ENCODE measurements at places on chromosomes 12 and 14.

DNA sequence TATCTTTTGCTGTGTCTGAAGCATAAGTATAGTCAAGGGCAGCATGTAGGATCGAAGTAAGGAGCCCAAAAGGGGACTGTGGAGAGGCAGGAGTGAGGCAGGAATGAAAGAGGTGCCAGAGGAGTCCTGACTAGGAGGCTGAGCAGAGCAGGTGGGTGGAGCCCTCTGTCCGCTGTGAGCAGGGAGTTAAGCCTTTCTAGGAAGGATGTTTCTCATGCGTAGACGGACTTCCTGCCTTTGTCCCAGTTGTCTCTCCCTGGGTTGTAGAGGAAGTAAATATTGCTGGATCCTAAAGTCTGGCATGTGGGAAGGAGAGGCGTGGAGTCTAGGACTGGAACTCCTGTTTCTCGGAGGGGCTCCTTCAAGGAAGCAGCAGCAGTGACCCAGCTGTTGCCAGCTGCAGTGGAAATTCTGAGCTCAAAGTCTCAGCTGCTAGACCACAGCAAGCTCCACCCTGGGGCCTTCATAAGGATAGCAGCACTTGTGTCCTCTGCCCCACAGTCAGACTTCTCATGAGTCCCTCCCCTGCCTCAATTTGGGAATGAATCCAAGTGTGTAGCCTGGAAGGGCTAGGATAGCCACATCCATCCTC is 44.0 kb downstream of the RBMS2 start:
- peak; percentile 80 for DNase-seq

DNA sequence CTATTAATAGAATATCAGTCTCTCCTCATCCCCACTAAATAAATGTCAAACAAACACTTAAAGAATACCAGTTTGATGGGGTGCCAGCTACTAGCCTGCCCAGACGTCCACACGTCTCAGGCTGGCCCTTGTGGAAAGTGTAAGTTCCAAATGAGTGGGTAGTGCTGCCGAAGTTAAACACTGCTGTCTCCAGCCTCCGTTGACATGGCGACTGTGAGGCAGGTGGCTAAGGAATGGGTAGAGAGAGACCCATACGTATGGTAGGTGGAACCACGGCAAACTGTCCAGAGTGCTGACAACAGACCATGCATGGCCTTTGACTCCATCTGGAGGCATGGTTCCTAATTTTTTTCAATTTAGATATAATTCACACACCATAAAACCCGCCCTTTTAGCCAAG is 37.9 kb downstream of the PITPNM2 start:
- DNase-seq: no peak

DNA sequence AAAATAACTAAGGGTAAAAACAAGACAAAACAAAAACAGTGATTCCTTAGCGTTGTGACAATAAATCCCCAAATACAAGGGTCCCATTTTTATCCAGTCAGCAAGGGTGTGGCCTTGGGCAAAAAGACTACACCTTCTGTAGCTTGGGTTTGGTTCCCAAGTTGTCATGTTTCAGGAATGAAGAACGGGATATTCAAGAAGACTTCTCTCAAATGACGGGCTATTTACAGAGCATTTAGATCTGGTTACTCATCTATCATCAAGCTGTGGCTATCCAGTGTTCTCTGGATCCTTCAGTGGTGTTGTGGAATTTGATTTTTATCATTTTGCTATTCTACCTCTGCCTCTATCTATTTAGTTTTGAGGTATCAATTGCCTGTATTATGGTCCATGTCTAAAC is 219.7 kb downstream of the SLC25A21 start:
- DNase-seq: no peak

DNA sequence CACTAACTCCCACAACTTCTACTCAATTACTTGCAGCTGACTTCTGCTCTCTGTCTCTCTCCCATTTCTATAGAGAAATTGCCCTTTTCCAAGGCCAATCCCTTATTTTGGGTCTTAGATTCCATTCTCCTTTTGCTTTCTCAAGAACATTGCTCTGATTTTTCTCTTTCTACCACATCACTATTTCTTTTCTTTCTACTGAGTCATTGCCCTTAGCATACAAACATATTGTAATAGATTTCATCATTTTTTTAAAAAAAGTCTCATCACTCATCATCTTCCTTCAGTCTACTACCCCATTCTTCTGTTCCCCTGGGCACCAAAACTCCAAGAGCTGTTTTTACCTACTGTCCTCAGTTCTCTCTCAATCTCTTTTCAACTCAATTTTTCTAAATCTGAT is 4.4 kb upstream of the KCNA1 start:
- DNase-seq: no peak

GRCh38 chr12:70430400-70430799 is 64.3 kb downstream of the KCNMB4 start:
- DNase-seq: no peak

- no peak for DNase-seq
Measured at GRCh38 chr14:37711831-37712475, 116.5 kb downstream of the TTC6 start.

GRCh38 chr12:89307474-89308253 is 44.6 kb downstream of the DUSP6 start:
- DNase-seq: no peak

GRCh38 chr12:44058366-44058765 is 222.5 kb downstream of the TMEM117 start:
- no peak for DNase-seq

DNA sequence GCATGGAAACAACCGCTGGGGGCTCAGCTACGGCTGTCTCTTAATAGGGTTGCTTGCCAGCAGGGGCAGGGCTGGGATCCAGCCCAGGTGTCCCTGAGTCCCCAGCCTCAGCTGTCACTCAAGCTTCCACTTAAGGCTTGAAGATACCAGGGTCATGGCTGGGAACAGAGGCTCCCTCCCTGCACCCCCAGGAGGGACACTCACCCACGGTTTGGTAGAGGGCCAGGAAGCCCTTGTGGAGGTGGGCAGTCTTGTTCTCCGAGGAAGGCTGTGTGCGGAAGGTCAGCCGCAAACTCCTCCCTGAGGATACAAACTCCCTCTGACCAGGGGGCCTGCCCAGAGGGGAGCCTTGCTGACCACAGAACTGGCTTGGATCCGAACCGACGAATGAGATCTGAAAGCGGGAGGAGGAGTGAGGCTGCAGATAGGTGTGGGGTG is 7.3 kb downstream of the C1RL start:
- peak; percentile 68 for DNase-seq

DNA sequence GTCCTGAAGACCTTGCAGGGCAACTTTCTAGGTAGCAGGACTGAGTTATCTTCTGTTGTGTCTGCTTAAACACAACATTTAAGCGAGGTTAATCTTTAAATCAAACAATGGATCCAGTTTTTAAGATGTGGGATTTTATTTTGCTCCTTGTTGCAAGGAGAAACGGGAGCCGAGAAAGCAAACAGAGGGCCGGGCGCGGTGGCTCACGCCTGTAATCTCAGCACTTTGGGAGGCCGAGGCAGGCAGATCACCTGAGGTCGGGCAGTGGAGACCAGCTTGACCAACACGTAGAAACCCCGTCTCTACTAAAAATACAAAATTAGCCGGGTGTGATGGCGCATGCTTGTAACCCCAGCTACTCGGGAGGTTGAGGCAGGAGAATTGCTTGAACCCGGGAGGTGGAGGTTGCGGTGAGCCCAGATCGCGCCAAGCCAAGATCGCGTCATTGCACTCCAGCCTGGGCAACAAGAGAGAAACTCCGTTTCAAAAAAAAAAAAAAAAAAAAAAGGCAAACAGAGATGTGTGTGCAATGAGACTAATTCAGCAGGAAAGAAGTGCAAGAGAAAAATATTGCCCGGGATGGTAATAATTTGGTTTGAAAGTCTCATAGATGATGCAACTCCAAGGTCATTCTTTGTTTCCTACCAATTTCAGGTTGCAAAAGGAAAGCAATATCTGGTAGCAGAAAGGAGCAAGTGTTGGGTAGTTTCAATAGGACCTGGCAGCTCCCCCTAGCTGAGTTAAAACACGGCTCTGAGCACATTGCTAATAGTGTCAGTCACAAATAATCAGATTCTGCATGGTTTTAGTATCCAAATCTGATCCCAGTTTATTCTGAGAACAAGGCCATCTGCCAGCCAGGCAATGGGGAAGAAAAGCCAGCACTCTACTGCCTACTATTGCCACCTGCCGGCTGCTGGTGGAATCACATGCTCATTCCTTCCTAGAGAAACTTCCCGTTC is 141.4 kb downstream of the PPM1H start:
- DNase-seq: peak; percentile 92

DNA sequence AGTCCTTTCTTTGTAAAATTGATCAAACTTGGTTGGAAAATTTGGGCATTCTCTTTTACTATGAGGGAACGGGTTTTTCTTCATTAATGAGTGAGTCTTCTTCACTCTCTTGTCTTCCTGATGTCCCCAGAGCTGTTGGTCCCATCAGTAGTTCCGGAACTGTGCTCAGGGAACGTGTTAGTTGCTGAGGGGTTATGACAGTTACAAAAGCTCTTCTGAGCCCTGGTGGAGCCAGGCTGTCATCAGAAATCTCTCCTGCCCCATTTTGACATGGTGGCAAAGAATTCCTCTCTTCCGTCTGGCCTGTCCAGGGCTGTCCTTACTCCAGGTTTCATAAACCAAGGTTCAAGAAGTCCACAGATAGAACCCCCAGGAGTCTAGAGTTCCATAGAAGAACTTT is 208.5 kb downstream of the SLC41A2 start:
- no peak for DNase-seq

DNA sequence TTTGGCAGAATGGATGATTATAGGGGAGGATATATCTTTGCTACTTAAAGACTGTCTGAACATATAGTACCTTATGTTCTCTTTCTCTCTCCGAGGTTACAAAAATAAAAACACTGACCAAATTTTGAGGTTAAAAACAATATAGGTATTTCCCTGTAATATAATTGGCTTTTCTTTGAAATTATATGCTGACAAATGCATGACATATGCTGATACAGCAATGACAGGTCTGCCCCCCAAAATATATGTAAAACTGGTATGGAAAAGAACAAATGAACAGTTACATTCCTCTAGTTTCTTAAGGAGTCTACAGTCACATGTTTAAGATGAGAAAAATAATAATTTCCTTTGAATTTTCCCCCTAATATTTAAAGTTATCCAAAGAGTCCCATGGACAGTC is 405.7 kb downstream of the SOX5 start:
- DNase-seq: no peak

DNA sequence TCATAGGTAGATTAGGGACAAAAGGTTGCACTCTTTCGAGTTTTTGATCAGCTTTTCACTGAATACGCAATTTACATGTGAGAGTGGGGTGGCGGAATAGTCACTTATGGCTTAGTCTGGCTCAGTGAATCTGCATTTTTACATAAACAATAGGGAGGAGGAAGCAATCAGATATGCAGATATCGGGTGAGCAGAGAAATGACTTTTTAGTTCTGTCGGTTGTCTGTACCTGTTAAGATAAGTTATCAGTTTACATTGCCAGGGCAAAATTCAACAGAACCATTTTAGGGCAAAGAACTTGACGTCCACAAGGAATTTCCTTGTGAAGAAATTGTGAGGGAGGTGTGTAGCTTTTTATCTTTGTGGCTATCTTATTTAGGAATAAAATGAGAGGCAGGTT is 15.4 kb upstream of the EGLN3 start:
- DNase-seq: no peak

DNA sequence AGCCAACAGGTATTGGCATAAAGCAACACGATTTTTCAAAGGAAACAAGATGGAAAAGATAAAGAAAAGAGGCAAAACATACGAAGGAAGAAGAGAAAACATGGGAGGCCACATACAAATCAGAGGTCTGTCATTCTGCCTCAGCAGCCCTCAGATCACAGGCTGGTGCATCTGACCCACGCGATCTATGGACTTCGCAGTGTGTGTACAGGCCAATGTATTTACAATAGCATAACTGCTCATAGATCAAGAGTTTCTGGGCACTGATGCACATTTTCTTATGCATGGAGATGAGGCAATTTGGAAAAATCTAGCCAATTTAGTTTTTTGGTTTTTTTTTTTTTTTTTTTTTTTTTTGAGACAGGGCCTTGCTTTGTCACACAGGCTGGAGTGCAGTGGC is 245.4 kb downstream of the DUSP6 start:
- no peak for DNase-seq

GRCh38 chr14:98966016-98966415 is 306.0 kb downstream of the BCL11B start:
- DNase-seq: no peak

- no peak for DNase-seq
Measured at GRCh38 chr14:67251573-67252226, 10.5 kb downstream of the PALS1 start.

DNA sequence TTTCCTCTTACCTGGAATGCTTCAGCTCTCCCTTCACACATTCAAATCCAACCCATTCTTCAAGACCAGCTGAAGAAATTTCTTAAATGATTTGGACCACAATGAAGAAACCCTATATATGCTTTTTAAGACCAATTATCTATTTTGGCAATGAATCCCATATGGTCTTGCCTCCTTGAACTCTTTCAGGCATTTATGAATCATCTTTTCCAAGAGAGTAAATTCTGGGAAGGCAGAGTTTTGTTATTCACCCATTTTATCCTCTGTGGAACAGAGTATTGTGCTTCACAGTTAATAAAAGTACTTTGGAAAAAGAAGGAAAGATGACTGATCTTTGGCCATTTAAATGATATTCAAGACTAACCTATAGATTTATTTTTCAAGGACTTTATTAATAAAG is 14.0 kb downstream of the GIT2 start:
- no peak for DNase-seq

- DNase-seq: no peak
Measured at GRCh38 chr14:21768116-21768874, 94.7 kb upstream of the OR4E1 start.

Measured in tibial artery (tissue), 4 donors.